ENCODE measurements at places on chromosomes 16 and 17.

GRCh38 chr16:72287649-72288048 lies 115.7 kb upstream of the PMFBP1 start:
- no peak for DNase-seq

- DNase-seq, result no peak
Observed at GRCh38 chr17:37247825-37248224, 128.0 kb upstream of the C17orf78 start.

- DNase-seq, result no peak
Observed at GRCh38 chr17:17125136-17126084, 80.7 kb downstream of the PLD6 start.

GRCh38 chr17:73538445-73538844 lies 105.8 kb downstream of the SDK2 start:
- no peak for DNase-seq

DNA sequence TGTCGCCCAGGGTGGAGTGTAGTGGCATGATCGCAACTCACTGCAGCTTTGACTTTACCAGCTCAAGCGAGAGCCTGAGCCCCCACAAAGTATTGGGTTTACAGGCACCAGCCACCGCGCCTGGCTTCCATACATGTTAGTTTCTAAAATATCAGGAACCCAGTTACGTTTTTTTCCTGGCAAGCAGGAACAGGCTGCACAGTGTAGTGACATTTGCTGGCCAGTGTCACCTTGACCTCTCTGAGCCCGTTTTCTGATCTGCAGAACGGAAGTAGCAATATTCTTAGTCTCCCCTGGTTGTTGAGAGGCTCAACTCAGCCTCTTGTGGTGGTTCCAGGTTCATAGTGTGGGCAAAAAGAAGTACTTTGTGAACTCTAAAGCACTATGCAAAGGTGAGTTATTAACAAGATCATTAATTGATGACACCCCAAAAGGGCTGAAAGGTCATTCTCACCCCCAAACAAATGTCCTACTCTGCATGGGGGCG lies 15.6 kb downstream of the IGF2BP1 start:
- no peak for DNase-seq

DNA sequence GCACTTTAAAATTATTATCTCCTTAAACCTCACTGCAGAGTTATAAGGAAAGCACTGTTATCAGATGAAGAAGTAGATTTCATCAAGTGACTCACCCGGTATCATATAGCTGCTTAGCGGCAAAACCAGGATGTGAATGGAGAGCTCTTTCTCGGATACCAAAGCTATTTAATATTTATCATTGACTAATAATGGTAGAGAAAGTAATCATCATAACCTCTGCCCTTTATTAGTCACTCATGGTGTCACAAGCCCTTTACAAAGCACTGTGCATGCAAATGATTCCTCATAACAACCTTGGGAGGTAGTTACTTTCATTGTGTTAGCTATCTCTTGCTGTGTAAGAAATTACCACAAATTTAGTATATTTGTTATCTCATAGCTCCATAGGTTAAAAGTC lies 592.9 kb downstream of the MAF start:
- no peak for DNase-seq

DNA sequence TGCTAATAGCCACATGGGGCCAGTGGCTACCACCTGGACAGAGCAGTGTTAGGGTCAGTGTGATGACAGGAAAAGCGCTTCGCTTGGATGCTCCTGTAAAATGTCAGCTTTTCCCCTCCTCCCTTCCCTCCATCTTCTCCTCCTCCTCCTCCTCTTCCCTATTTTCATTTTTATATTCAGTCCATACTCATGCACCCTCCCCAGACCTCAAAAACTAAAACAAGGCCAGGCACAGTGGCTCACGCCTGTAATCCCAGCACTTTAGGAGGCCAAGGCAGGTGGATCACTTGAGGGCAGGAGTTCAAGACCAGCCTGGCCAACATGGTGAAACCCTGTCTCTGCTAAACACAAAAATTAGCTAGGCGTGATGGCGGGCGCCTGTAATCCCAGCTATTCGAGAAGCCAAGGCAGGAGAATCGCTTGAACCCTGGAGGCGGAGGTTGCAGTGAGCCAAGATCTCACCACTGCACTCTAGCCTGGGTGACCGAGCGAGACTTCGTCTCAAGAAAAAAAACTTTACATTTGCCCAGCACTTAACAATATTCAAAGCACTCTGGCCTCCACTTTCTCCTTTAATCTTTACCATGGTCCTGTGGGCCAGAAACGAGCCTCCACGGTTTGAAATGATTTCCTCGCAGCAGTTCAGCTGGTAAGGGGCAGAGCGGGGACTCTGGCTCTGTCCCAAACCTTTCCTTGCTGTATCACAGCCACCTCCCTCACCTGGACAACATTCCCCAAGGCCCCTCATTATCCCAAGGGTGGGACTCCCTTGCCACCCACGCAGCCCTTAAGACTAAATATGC lies 21.8 kb downstream of the ANKRD40 start:
- no peak for DNase-seq

DNA sequence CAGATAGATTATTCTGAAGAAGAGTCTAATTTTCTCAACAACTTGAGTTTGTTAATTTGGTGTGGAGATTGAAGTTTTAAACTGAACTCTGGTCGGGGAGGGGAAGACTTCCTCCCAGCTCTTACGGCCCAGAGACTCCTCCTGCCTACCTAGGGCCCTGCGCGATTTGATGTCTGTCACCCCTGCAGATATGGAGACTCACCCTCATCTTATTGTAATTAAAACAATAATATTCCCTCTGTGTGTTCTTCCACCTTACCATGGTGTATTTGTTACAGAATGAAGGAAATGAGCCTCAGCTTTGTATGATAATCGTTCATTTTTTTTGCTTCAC lies 184.4 kb upstream of the CACNG5 start:
- DNase-seq, result no peak

GRCh38 chr17:82101767-82102679 lies 4.0 kb upstream of the FASN start:
- DNase-seq, result no peak

DNA sequence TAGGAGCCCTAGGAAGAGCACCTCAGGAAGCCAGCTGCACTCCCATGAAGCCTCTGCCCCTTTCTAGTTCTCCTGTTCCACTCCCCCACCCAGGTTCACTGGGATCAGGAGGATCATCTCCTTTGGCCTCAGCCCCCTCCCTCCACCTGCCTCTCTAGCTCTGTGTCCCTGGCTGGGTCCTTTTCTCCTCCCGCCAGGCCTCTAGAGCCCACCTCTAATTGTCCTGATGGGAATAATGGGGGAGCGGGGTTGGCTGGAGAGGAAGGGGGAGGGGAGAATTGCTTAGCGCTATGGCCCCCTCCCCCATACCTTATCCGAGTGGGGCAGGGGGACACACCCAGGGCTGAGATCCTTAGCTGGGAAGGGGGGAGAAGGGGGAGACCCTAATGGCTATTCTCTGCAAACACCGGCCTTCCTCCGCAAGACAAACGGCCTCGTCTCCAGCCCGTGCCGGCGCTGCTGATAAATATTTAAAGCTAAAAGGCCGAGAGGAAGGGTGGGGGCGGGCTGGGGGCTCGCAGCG lies 997 bp downstream of the HOXB7 start:
- no peak for DNase-seq

- no peak for DNase-seq
Observed at GRCh38 chr17:34598161-34598776, 18.9 kb downstream of the TMEM132E start.

GRCh38 chr17:19574956-19575355 lies 41.3 kb downstream of the SLC47A1 start:
- DNase-seq, result no peak

DNA sequence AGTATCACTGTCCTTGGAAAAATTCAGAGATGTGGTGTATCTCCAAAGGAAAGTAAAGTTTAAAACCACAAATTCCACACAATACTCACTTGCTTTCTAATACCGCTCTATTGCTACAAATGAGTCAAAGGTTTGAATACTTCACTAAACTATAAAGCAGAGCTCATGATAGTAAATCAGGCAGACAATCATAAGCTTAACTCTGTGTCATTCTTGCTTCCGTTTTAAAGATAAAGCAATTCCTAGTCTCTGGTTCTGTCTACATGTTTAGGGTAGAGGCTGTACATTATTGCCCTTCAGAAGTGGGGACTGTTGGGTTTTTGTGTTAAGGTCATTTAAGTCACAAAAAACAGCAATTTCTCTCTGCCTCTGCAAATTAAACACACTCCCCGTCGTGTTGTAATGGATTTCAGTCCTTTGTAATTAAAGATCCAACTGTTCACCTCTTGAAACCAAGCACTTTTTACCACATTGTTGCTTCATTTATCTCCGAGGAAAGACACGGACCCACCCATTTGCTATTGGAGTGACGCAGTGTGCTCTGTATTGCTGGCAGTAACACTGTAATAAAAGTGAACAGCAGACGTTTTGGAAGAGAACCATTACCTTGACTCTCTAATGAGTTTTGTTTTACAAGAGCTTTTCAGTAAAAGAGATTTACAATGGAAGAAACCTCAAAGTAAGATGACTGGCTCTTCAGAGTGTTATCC lies 83.1 kb upstream of the CNTNAP4 start:
- DNase-seq, result no peak

DNA sequence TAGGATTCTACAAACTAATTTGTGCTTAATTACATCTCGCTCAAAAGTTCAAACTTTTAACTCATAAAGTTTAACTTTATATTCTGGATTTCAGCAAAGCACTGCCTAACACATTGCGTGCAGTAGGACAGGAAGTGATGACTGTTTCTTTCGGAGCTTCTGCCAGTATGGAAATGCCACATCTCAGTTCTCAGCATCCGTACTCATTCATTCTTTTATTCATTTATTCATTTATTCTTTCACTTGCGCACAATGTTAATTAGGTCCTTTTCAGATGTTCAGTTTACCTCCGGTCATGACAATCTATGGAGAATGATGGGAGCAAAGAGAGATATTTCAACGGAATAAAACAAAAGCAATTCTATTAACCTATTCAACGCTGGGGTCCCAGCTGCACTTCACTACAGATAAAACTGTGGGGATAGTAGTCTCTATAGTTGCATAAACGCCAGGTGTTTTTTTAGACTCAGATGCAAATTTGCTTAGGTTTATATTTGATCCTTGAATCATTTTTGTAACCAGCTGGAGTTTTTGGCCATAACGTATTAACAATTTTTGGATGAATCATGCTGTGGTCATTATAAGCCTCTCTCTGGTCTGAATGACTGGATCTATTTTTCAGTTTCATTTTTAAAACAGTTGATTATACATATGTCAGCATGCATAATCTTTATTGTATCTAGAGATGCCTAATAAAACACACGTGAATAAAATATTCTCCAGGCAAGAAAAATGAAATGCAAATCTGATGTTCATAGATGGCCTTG lies 143.9 kb downstream of the KCNJ2 start:
- no peak for DNase-seq

- DNase-seq, result no peak
Observed at GRCh38 chr17:80443498-80443897, 28.5 kb downstream of the ENDOV start.

GRCh38 chr17:71441098-71441497 lies 679.7 kb upstream of the SOX9 start:
- no peak for DNase-seq

- DNase-seq, result no peak
Observed at GRCh38 chr16:80938004-80938878, 68.4 kb downstream of the CMC2 start.

DNA sequence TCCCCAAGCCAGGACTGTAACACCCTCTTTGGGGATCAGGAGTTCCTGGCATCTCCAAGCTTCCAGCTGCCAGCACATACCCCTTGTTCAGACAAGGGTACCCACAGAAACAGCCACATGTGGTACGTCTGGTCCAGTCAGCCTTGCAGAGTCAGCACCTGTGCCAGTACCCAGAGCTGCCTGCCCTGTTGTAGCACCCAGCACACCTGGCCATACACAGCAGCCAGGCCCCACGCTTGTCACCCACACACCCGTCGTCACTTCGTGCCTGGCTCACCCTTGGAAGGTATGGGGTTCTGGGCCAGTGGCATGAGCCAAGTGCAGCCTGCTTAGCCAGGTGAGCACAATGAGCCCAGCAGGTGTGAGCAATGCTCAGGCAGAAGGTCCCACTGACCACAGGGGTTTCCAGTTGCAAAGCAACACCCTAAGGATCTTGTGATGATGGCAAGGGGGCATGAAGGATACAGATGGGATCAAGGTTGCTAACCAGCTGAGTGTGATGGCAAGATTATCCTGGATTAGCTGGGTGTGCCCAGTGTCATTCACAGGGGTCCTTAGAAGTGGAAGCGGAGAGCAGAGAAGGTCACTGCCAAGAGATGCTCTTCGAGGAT lies 202.3 kb downstream of the CPPED1 start:
- no peak for DNase-seq

DNA sequence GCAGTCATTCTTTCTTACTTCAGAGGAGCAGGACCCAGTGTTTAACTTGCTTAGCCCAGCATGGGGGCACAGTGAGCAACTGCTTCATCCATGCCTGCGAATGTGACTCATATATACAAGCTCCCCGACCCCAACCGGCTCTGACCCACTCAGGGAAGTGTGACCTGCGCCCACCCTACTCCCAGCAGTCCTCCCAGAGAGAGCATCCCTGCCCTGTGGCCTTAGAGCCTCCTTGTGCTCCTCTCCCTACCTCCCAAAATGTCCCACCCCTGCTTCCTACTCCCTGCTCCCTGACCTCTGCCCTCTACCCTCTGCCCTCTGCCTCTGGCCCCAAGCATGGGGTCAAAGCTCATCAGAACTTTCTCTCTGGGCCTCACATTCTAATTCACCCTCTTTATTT lies 46.9 kb upstream of the DLX4 start:
- no peak for DNase-seq

DNA sequence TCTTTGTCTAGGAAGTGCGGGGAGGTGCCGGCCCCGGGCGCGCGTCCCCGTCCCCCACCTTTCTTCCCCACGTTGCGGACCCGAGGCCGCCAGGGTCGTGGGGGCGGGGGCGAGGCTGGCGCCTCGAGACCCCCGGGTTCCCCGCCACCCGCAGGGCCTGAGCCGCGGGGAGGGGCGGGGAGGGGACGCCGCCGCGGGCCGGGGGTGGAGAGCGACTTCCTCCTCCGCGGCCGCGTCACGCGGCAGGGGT lies 1.8 kb upstream of the ACTG1 start:
- DNase-seq, result no peak

DNA sequence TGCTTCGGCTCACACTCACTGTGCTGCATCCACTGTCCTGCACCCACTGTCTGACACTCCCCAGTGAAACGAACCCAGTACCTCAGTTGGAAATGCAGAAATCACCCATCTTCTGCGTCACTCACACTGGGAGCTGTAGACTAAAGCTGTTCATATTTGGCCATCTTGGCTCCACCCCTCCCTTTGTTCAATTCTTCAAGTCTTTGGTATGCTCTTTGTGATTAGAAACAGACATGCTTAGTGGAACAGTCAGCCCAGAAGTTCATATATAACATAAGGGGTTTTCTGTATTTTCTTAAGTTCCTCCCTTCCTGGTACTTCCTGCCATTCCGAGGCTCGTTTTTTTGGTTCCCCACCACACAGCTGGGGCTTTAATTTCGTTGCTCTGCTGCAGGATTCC lies 398.5 kb upstream of the DYNLRB2 start:
- no peak for DNase-seq

GRCh38 chr17:4503283-4504025 lies 4.8 kb downstream of the SPNS2 start:
- DNase-seq, result no peak

- DNase-seq, result no peak
Observed at GRCh38 chr17:55237268-55237667, 27.5 kb upstream of the HLF start.

Measured in T-helper 17 cell (primary cell).